T follicular helper cell (primary cell): ENCODE measurements at places on chromosomes 6 and 20.

- DNase-seq, result no peak
These were observed 21.2 kb downstream of the ZBTB46 start for GRCh38 chr20:63809856-63810255.

DNA sequence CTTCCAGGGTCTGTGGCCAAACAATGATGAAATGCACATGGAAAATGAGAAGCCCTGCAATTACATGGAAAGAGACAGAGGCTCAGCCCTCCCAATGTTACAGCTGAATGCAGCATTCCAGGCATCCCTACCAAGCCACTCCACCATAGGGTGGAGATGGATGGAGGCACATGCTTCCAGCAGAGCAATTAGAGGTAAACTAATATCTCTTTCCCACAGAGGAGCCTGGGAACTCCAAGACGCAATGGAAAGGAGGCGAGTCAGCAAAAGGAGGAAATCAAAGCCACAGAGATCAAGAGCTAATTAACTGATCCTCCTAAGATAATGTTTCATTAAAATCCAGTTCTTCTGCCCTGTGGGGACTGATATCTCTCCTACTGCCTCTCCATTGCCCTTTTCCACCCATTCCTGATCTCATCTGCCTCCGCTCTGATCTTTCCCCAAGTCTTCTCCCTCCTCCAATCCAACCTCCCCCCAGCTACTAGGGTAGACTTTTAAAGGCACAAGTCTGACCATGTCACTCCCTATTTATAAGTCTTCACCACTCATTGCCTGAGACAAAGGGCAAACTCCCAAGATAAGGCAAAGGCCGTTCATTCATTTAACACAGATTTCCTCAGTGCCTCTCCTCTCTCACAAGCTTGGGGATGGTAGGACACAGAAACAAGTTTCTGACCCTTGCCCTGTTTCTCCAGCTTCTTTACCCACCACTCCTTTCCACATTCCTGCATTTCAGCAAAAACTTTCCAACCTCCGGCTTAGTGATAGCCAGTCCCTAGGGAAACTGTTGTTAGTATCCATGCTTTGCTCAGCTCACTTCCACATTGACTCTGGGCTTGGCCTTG, 14.3 kb upstream of the KCNB1 start:
- no peak for DNase-seq

DNA sequence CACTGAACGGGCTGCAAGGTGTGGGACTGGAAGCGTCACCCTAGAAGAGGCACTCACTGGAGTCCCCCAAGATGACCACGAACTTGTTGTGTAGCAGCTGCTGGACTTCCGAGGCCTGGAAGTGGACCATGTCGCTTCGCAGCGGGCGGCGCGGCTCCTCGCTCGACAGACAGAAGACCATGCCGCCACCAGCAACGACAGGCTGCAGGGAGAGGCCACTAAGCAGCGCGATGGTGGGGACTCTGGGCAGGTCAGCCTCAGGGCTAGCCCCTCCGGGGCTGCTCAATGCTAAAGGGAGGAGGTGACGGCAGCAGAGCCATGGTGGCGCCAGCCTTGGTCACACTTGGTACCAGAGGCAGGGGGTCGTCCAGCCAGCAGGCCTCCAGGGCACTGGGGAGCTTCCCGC, 720 bp downstream of the PCED1A start:
- no peak for DNase-seq

GRCh38 chr20:20083807-20084206, 31.5 kb downstream of the CFAP61 start:
- no peak for DNase-seq

GRCh38 chr6:126180585-126180984, 159.3 kb upstream of the CENPW start:
- no peak for DNase-seq
